Activated T-helper 9 cell treated with anti-CD3 and anti-CD28 coated beads, Interleukin-2, amount 50 U/mL, for 16 hours (primary cell): ENCODE measurements at places on chromosomes 7 and 10.

- DNase-seq = no peak
These were observed 324.3 kb upstream of the KIAA1217 start for GRCh38 chr10:23884670-23885069.

DNA sequence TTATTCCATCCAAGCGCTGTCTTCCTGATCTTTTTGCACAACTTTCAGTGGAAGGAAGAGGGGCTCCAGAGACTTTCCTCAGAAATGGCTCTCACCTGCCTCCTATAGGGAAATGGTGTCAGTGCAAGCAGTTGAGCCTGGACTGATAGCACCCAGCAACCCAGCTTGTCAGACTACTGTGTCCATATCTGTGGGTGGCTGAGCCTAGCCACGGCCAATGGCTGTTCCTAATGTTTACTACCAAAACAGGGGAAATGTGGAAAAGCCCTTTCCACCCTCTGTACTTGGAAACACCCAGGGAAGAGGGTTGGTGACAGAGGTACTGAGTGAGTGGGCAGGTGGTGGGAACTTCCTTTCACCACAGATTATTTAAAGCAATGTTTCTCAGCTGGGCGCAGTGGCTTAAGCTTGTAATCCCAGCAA lies 4.3 kb upstream of the YKT6 start:
- DNase-seq = no peak

- no peak for DNase-seq
These were observed 109.6 kb upstream of the FAM3C start for GRCh38 chr7:121505540-121506182.

DNA sequence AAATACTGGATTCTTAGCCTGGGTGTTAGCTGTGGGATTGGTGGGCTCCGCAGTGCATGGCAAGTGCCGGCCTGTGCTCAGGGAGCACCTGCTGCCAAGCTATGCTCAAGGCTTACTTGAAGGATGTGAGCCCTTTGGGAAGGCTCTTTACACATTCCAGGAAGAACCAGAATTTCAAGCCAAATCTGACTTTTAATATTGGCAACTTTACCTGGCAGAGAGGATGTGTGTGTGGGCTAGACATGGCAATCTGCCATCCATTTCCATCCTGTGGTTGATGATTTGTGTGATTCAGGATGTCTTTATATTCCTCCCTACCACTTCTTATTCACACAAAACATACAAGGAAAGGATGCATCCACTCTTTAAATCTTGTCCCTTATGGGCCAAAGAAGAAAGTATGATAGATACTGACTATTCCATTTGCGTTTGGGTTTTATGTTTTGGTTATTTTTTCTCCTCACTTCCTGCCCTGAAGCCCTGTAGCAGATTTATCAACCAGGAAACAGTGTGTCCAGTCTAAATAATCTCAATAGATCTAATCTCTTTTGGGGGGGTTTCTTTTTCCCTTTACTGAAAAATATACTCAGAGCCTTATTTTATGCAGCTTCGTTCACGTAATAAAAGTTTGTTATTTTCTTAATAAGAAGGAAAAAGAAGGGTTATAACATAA lies 247.1 kb downstream of the COBL start:
- DNase-seq = no peak

DNA sequence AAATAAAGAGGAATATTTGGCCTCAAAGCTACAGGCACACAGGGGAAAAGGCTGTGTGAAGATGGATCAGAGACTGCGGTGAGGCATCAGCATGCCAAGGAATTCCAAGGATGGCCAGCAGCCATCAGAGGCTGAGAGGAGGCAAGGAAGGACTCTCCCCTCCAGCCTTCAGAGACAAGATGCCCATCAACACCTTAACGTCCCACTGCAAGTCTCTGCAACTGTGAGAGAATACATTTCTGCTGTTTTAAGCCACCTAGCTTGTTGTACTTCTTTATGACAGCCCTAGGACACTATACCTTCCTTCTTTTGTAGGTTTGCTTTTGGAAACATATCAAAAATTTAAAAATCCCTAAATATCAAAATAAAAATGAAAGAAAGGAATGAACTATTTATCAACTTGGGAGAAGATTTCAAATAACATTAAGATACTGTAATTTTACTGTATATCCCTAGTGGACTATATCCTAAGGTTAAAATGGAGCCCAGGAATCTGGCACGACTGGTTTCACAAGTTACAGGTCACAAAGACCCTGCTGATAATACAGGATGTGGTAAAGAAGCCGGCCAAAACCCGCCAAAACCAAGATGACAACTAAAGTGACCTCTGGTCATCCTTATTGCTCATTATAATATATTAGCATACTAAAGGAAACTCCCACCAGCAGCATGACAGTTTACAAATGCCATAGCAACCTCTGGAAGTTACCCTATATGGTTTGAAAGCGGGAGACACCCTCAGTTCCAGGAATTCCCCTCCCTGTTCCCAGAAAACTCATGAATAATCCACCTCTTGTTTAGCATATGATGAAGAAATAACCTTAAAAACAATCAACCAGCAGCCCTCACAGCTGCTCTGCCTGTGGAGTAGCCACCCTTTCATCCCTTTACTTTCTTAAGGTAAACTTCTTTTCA lies 185.2 kb downstream of the AVL9 start:
- no peak for DNase-seq

GRCh38 chr7:101853684-101854083 lies 36.3 kb downstream of the CUX1 start:
- DNase-seq = no peak

GRCh38 chr10:96324447-96324846 lies 20.2 kb downstream of the DNTT start:
- no peak for DNase-seq

DNA sequence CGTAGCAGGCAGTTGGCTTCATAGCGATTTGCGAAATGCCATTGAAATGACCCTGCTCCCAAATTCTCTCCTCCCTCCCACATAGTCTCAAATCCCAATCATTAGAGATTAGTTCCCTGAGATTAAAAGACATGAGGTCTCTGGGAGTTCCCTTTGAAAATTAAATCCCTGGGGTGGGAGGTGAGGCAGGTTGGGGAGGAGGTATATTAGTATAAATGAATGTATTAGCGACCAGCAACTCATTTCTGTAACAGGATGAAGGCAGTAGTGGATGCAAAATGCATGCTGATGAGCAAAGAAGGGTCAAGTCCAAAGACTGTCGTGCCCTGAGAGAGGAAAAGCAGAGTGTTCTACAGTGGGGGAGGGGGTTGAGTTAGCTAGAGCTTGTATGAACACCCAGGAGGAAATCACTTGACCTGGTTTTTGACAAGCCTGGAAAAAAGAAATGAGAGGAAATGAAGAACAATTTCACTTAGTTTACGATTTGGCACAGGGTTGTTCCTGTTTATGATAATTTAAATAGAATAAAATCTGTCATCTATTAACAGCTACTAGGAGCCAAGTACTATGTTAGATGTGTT lies 79.6 kb upstream of the MTPN start:
- DNase-seq = no peak

DNA sequence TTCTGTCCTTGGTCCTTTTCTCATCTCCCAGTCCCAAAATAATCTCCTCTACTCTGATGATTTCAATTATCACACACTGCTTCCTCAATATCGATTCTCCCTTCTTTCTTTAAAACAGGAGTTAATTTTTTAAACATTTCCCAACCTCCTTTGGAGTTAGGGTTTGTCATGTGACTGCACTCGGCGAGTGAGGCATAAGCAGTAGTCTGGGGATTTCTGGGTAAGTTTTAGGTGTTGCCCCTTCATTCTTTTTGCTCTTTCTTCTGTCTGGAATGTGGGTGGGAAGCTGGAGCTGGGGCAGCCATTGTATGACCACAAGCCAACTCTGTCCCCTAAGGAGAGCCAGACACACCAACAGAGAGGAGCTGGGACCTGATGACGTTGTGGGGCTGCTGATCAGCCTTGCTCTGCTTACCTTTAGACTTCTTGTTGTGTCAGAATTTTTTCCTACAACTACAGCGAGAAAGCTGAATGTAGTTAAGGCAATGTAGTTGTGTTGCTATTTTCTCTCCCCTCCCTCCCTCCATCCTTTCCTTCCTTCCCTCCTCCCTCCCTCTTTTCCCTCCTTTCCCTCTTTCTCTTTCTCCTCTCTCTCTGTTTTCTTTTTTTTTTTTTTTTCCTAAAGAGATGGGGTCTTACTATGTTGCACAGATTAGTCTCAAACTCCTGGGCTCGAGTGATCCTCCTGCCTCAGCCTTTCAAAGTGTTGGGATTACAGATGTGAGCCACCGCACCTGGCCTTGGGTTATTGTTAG lies 6.5 kb upstream of the TSPAN14 start:
- DNase-seq = no peak

GRCh38 chr10:72694476-72695369 lies 2.8 kb downstream of the MCU start:
- no peak for DNase-seq

- no peak for DNase-seq
These were observed 62.9 kb downstream of the CELF2 start for GRCh38 chr10:11080564-11080984.

DNA sequence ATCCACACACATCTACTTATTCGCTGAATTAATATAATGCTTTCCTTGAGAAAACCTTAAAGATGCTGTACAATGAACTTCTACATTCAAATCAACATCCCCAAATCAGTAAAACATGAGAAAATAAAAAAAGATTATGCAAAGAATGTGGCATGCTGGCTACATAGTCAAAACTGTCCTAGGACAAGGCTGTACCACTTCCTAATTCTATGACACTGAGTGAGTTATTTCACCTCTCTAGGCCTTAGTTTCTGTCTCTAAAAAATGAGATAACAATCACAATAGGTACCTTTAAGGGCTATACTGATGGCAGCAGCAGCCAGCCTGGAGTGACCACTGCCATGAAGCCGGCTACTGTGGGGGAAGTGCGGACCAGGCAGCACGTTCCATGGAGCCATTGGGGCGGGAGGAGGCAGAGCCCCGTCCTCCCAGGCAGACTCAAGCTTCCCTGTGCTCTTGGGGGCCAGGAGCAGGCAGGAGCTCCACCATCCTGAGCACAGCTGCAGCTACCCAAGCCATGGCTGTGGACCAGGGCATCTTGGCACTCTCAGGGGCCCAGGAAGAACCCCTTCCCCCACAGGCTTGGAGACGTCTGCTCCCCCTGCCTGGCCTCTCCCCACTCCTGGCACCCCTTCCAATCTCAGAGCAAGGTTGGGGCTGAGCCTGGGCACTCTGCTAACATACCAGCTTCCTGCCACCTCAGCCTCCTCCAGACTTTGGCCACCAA lies 110.2 kb downstream of the ELAPOR2 start:
- DNase-seq = no peak

- no peak for DNase-seq
These were observed 1.2 kb downstream of the NFKB2 start for GRCh38 chr10:102396730-102397151.

GRCh38 chr7:143387156-143387975 lies 6.2 kb downstream of the ZYX start:
- DNase-seq = no peak

DNA sequence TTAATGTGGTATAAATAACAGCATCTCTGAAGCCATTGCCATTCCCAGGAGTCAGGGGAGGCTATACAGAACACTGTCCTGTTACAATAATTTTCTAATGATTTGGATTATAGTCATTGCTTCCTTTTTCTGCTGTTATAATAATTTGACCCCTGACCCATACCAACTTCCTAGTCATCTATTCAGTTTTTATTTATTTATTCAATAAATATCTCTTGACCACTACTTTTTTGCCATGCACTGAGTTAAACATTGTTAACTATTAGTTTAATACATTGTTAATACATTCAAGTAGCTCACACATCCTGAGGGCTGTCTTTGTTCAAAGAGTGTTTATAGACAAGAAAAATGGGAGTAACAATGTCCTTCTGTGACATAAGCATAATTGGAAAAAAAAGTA lies 235.5 kb upstream of the MEOX2 start:
- no peak for DNase-seq

GRCh38 chr7:50497968-50498367 lies 47.8 kb upstream of the FIGNL1 start:
- no peak for DNase-seq

DNA sequence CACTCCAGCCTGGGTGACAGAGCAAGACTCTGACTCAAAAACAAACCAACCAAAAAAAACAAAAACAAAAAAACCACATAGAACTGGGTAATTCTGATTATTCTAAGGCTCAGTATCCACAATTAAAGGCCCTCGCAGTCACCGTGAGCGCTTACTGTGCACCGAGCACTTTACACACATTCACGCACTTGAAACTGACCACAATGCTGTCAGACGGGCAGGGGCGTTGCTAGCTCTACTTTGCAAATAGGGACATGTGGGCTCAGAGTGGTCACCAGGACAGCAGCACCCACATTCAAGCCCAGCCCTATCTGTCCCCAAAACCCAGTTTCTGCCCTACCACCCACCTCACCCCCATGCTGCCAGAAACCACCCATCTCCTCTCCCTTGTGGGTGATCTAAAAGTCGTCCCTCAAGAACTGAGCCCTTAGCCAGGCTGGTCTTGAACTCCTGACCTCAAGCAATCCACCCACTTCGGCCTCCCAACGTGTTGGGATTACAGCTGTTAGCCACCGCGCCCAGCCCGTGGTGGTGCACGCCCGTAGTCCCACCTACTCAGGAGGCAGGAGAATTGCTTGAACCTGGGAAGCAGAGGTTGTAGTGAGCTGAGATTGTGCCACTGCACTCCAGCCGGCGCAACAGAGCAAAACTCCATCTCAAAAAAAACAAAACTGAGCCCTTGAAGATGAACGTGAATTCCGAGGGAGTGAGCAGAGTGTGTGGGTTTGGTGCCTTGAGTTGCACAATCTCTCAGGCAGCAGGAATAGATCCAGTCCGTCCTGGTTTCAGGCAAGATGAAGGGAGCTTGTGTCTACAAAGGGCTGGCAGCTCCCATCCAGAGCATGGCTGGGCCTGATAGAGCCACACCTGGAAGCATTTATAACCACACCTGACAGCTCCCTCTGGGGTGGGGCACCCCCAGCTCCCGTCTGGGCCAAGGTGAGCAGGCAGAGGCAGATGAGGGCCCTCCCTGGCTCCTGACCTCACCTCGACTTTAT lies 5.4 kb upstream of the HSPB1 start:
- no peak for DNase-seq

GRCh38 chr10:75607576-75607975 lies 176.2 kb downstream of the LRMDA start:
- DNase-seq = no peak

GRCh38 chr7:121153995-121154394 lies 165.5 kb downstream of the CPED1 start:
- no peak for DNase-seq

DNA sequence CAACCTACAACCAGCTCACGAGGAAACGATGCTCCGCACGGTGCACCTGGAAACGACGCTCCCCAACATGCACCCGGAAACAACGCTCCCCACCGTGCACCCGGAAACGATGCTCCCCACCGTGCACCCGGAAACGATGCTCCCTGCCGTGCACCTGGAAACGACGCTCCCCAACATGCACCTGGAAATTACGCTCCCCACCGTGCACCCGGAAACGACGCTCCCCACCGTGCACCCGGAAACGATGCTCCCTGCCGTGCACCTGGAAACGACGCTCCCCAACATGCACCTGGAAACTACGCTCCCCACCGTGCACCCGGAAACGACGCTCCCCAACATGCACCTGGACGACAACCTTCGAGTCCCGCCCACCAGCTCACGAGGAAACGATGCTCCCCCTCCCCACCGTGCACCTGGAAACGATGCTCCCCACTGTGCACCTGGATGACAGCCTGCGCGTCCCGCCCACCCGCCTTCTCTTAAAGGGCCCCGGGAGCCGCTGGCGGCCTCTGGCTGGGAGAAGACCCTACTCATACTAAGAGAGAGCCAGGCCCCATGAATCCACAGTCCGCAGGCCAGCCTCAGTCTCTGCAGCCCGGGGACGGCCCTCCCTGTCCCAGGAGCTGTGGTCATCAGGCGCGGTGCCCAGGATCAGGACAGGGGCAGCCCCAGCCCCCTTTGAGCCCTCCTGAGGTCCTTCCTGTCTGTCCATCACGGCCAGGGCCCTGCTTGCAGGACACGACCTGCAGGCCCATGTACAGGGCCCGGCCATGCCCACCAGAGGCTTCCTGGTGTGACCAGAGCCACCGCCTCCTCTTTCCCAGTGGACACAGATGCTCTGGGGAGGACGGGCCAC lies 98.3 kb downstream of the PDGFA start:
- DNase-seq = no peak
